ENCODE measurements at places on chromosomes 3 and 15.

DNA sequence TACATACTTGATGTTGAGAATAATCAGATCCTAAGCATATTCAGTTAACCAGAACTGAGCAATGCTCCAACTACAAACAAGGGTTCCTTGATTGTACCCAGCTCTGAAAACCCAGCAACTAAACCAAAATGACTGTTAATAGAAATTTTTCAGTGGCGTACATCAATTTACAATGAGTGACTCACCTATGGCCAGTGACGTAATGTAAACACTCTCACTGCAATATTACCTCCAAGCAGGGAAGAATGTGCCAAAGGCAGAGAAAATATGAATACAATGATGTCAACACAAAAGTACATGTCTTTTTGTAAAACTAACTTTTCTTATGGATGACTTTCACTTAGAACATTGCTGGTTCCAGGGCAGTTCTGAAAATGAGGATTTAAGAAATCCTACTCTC lies 611.3 kb downstream of the EDEM1 start:
- no peak for DNase-seq

DNA sequence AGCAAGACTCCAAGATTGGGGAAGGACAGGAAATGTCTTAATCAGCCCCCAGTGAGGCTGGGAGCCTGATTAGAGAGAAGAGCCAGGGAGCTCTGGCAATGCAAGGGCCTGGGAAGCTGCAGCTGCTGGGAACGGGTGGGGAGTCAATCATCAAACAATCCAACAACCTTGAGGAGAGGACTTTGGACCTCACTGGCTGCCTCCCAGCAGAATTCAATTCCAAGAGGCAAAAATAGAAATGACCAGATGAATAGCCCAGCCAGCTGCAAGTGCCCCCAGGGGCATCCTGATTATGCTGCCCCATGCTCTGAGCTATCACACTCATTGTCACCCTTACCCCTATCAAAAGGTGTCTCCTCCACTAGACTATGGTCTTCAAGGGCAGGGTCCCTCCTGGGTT lies 6.1 kb upstream of the HOMER2 start:
- no peak for DNase-seq

- no peak for DNase-seq
Measured at GRCh38 chr3:169384573-169384972, 278.9 kb downstream of the MECOM start.

- DNase-seq, result peak; percentile 75
Measured at GRCh38 chr3:194985031-194985578, 285.9 kb downstream of the XXYLT1 start.

DNA sequence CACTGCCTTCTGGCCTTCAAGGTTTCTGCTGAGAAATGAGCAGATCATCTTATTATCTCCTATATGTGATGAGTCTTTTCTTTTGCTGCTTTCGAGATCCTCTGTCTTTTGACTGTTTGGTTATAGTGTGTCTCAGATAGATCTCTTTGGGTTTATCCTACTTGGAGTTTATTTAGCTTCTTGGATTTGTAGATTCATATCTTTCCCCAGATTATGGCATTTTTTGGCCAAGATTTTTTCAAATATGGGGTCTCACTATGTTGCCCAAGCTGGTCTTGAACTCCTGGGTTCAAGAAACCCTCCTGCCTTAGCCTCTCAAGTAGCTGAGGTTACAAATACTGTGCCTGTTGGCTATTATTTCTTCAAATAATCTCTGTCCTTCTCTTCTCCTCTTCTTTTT lies 150.3 kb downstream of the PDE8A start:
- no peak for DNase-seq

DNA sequence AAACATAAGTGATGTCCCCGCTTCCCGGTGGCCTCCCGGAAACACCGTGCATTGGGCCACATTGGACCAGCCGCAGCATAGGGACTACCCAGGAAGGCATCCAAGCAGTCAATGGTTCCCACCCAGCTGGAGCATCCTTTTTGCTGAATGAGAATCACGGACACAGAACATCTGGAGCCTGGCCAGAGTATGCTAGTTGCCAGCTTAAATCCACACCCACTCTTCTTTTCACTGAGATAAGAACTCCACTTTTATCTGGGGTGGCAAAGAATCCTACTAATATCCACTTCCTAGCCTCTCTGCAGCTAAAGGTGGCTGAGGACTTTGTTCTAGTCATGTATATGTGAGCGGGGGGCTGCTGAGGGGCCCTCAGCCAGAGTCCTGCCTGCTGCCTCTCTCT lies 95.2 kb upstream of the PLXNA1 start:
- DNase-seq, result no peak

- DNase-seq, result no peak
Measured at GRCh38 chr3:64173563-64173962, 51.7 kb downstream of the PRICKLE2 start.

GRCh38 chr15:37246065-37246464 lies 145.7 kb upstream of the MEIS2 start:
- no peak for DNase-seq

- no peak for DNase-seq
Measured at GRCh38 chr3:115877615-115877899, 254.2 kb downstream of the GAP43 start.

DNA sequence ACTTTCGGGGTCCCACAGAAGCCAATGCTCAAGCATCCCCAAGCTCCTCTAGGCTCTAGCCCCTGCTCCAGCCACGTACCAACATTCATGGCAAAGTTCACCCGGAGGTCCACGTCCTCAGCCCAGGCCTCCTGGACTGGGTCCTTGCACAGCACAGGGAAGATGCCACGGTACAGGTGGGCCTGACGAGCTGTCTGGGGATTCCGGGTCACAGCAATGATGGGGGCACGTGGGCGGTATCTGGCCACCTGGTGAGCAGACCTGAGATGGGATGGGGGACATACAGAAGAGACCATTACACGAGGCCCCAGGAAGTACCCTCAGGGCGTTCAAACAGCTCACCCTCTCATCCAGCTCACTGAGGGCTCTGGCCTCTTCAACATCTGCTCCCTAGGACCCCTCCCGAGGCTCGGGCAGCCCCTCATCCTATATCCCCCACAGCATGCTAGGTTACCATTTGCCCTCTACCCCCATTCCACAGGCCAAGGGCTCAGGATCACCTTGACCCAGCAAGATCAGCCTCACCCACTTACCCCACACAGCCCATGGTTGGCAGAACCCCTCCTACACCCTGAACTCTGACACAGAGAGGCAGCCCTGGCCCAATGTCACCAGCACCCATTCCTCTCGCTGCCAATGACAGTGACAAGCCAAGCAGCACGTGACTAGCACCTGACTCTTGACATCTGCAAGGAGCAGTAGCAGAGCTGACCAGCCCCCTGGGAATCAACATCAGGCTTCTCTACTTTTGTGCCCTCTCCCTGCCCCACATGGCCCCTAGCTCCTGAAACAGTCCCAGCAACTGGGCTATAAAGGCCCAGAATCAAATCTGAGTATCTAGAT lies 3.0 kb upstream of the GRAMD2A start:
- DNase-seq, result no peak

DNA sequence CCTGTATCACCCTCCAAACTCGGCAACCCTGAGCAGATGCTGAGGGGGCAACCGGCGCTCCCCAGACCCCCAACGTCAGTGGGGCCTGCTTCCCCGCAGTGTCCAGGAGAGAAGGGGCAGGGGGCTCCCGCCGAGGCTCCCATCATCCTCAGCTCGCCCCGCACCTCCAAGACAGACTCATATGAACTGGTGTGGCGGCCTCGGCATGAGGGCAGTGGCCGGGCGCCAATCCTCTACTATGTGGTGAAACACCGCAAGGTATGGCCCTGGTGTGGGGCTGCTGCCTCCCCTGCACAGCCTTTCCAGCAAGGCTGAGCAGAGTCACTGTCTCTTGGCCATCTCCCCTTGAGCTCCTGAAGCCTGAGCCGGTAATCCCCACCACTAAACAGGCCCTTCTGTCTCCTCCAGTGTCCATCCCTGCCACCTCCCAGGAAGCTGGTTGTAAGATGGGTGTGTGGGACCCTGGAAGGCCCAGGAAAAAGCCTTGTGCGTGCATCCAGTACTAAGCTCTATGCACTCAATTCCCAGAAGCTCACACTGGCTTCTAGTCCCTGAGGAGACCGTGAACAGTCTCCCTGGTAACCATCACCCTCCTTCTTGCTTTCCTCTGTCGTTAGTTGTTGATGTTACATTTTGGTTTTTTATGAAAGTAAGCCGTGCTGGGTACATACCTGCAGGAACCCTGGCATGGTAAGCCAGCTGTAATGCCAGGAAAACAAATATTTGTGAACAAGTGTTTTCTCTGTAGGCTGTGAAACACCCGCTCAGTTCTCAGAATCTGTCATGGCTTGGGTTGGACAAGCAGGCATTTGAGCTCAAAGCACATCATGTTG lies 63.3 kb downstream of the BOC start:
- DNase-seq, result no peak

GRCh38 chr15:41332194-41333025 lies at the start of the genes NUSAP1 and OIP5:
NUSAP1 (plus strand) TSS chr15:41332881; CDS start chr15:41332958, 77 bp downstream.
OIP5 (minus strand) TSS chr15:41332591; CDS start chr15:41332561, 30 bp downstream.
- DNase-seq, result peak; percentile 100

- DNase-seq, result no peak
Measured at GRCh38 chr3:167880183-167880582, 144.7 kb downstream of the SERPINI1 start.

Measured in RPMI7951 (cell line).